ENCODE measurements at places on chromosomes 12 and 14.

DNA sequence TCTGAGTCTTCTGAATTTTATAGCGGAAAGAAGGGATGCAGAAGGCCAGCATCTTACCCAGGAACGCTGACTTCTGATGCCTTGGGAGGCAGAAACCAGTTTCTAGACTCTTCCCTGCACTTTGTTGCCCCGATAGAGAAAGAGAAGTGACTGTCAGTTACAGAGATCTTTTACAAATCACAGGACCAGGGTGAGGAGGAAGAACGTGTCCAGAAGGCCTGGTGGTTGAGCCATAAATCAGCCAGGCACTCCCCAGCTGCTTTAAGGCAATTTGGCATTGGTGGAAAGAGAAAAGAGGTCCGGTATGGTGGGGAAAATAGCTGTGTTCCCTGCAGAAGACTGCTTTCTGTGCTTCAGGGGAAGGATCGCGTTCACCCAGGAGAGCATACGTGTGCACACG is 88.7 kb upstream of the KCNA1 start:
- DNase-seq, result no peak

GRCh38 chr14:51533160-51533559 is 118.5 kb upstream of the FRMD6 start:
- no peak for DNase-seq

DNA sequence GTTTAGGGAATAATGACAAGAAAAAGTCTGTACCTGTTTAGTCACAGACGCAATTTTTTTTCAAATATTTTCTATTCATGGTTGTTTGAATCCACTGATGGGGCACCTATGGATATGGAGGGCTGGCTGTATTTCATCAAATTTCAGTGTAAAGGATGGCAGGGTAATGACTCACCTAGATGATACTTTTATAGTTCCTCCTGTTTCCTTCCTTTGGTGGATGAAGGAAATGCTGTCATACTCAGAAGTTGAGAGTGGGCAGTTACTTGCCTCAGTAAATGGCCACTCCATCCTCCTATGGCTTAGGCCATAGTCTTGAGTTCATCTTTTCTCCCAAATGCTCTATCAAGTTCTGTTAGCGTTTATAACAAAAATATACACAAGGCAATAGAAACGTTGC is 18.9 kb upstream of the C12orf71 start:
- DNase-seq, result no peak

DNA sequence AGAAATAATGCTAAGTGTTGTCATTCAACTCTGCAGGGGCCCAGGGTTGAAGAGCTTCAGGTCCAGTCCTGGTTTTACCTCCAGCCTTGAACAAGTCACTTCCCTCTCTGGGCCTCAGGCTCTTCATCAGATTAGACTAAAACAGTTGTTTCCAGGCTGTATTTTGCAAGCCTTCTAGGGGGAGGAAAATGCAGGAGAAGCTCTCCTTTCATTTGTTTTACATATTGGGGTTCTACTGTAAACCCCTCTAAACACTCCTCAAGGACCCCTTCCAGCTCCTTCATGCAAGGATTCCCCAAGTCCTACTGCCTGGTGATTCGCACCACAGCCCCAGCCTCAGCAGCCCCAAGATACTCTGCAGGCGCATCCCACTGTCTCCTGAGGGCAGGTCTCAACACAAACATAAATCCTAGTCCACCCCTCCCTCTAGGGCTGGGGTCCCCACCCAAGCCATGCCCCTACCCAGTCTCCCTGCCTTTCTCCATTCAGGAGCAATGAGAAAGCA is 2.7 kb downstream of the SDR9C7 start:
- no peak for DNase-seq

DNA sequence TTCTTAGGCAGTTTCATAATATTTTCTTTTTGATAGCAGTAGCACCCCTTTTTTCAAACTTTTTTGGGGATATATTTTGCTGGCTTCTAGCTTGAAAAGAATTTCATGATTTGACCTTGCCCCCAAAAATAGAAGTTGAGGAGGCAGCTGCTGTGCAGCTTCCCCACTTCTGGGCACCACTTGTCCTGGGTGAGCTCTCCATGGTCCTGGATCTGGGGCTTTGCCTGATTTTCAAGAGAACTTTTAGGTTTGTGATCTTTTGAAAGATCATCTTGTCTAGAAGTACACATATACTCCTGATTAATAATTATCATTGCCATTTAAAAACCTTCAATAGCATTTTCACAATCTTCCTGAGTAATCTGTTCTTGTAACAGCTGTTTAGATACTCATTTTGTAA is 271.6 kb downstream of the NPAS3 start:
- no peak for DNase-seq

- DNase-seq, result peak; percentile 25
Observed at GRCh38 chr12:13196130-13196921, at the start of gene EMP1. Gene EMP1 (plus strand): TSS chr12:13196726. CDS start chr12:13211511, 14,785 bp downstream.

DNA sequence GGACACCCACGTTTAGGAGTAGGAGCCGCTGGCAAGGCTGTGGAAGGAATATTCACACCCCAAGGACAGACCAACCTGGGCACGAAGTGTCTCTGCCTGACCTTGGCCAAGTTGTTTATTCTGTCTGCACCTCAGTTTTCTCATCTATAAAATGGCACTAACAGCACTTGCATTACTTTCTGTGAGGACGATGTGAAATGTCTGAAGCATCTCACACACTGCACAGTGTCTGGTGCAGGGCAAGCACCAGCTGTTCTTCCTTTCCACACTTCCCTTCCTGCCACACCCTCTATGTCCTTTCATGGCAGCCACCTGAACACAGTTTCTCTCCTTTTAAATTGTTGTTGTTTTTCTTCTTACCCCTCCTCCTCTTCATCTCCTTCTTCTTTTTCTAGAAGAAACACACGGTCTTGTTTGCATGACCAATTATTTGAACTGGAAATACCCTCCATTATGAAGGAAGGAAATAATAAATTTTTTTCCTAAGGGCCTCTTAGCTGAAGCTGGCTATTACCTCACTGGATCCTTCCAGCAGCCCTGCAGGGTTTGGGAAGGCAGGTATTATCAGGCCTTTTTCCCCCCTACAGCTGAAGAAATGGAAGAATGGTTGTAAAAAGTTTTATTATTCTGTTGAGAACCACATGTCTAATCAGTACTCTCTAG is 42.9 kb upstream of the ATP23 start:
- no peak for DNase-seq

DNA sequence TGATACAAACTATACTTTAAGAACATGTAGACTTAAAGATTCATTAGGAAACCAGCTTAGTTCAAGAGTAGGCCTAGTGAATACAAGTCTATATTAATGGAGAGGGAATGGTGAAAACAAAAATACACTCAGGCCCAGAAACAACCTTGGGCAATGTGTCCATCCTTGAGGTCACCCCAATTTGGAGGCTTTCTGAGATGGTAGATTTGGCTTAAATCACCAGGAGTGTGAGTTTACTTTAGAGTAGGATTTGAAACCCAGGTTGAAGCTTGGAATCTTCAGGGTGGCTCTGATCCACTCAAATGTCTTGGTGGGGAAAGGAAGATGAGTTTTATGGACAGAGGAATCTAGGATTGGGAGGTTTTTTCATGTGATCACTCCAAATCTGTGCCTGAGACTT is 10.5 kb downstream of the LDHB start:
- no peak for DNase-seq

DNA sequence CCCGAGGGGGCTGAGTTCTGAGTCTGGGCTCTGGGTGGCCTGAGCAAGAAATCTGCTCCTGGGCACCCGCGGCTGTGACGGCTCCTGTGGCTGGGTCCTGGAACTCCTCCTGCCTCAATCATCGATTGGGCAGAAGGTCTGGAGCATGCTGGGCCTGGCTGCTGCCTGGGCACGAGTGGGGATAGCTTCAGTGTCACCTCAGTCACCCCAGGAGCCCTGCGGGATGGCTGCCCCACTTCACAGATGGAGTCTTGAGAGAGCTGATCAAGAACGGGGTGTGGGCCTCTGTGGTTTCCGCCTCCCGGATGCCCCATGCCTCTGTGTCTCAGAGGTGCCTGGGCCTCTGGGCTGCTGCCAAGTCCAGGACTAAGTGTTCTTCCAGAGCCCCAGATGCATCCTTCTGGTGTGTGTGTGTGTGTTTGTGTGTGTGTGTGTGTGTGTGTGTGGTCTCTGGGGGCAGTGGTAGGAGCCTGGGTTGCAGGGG is 185.6 kb upstream of the C14orf180 start:
- DNase-seq, result no peak

GRCh38 chr12:103571286-103571685 is 15.8 kb upstream of the STAB2 start:
- peak; percentile 54 for DNase-seq

GRCh38 chr12:56258068-56258819 is at the start of gene ANKRD52:
Gene ANKRD52 (minus strand): TSS chr12:56258384. CDS start chr12:56258269, 115 bp downstream.
- peak; percentile 64 for DNase-seq

- DNase-seq, result peak; percentile 29
Observed at GRCh38 chr12:63844391-63845341, at the start of gene SRGAP1. Gene SRGAP1 (plus strand): TSS chr12:63844700. CDS start chr12:63844817, 117 bp downstream.

Measured in NCI-H2107 (cell line).